ENCODE measurements at places on chromosomes 13 and 19.

- no peak for DNase-seq
These were observed 11.3 kb upstream of the FXYD3 start for GRCh38 chr19:35104361-35104760.

- DNase-seq, result no peak
These were observed 308.4 kb downstream of the SHISA2 start for GRCh38 chr13:25743421-25743820.

GRCh38 chr13:93857126-93857525 is 622.4 kb downstream of the DCT start:
- DNase-seq, result no peak

DNA sequence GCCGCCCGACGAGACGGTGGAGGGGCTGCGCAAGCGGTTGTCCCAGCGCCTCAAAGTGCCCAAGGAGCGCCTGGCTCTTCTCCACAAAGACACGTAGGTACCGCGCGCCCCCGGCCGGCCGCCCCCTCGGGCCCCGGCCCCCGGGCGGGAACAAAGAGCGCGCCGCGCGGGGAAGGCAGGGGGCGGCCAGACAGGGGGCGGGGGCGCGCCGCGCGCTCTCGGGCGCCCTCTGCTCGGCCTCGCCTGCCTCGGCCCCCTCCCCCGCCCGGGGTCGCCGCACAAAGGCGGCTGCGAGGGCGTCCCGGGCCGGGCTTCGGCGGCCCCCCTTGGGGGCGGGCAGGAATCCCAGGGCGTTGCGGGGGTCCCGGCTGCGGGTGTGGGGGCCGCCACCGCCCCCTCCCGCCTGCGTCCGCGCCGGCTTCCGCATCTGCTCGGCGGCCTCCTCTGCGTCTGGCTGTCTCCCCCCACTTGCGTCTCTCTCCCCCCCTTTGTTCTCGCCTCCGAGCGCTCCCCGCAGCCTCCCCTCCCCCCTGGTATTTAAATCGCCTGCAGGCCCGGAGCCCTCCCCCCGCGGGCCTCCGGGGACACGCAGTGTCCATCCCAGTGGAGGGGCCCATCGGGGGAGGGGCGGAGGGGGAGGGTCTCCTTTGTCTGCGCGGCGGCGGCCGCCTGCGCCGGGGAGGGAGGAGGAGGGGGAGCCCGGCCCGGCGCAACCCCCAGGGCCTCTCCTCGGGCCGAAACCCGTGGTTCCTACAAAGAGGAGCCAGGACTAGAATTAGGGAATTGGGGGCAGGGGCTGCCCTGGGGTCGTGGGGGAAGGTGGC is 2.3 kb downstream of the MIDN start:
- no peak for DNase-seq

DNA sequence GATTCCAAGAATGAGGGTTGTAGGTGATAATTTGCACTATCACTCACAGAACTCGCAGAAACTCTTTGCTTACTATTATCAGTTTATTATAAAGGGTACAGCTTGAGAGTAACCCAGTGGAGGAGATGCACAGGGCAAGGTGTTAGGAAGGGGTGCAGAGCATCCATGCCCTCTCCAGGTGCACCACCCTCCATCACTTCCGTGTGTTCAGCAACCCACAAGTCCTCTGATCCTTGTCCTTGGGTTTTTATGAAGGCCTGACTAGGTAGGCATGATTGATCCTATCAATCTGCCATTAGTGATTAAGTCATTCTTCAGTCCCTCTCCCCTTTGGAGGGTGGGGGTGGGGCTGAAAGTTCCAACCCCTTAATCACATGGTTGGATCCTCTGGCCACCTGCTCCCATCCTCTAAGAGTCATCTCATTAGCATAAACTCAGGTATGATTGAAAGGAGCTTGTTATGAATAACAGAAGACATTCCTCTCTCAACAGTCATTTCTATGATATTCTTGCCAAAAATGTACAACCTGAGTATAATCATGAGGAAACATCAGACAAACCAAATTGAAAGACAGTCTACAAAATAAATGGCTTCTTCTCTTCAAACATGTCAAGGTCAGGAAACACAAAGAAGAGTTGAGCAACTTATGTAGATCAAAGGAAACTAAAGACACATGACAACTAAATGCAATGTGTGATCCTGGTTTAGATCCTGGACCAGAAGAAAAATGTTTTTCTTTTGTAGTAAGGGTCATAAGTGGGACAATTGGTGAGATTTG is 225.4 kb downstream of the PCCA start:
- no peak for DNase-seq

DNA sequence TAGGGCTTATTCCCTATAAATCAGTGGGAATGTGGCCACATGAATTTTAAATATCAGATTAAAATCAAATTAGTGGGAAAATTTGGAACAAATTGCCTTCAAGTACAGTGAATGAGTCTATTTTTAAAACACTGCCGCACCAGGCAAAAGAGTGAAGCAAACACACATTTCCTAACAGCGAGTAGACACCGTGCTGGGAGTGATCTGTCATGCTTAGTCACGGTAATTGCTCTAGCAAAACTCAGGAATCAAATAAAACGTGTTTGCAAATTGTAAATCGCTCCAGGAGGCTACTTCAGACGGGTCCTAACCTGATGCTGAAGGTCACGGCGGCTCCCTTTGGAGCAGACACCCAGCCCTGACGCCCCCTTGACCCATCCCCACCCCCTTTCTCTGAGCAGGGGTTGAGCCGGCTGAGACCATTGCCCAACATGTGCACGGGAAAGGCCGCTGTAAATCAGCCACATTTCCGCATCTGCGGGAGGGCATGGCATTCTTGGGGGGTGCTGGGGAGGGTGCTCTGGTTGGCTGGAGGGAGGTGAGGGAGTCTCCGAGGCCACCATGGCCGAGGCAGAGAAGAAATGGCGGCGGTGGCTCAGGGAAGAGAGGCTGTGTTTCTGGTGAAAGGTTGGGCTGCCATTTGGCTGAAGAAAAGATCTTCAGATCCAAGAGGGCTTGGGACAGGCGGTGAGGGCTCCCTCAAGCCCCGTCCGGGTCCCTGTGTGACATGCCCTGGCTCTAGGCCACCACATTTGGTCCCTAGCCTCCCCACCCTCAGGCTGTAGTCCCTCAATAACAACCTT is 8.9 kb downstream of the CEBPA start:
- DNase-seq, result no peak

GRCh38 chr19:47398707-47399597 is 20.4 kb downstream of the MEIS3 start:
- no peak for DNase-seq

DNA sequence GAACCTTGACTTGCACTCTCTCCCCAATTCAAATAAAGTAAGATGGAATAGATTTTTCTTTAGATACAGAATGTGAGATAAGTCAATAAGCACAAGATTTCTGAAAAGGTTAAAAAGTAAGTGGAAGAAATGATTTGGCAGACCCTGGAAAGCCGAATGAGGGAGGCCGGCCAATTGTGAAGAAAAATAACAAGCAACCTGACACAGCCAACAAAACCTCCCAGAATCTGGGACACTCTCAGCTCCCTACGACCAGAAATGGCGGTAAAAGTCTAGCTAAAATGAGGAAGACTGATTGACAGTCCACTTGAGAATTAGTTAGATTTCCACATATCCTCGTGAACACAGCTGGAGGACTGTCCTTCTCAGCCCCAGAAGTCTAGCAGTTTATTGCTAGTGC is 85.4 kb downstream of the KLF12 start:
- no peak for DNase-seq

Data from left renal cortex interstitium (tissue), 4 donors.